ENCODE measurements at places on chromosomes 7 and 10. TPM values are rescaled to one million over a fixed set of nuclear protein-coding genes. Genes with fewer than 3 reads are reported as not detected.
A peak's percentile ranks its signal among the peaks of the same experiment; 100 is the strongest.

CYP51A1 gene
- 11.7 TPM for total RNA-seq

DNA sequence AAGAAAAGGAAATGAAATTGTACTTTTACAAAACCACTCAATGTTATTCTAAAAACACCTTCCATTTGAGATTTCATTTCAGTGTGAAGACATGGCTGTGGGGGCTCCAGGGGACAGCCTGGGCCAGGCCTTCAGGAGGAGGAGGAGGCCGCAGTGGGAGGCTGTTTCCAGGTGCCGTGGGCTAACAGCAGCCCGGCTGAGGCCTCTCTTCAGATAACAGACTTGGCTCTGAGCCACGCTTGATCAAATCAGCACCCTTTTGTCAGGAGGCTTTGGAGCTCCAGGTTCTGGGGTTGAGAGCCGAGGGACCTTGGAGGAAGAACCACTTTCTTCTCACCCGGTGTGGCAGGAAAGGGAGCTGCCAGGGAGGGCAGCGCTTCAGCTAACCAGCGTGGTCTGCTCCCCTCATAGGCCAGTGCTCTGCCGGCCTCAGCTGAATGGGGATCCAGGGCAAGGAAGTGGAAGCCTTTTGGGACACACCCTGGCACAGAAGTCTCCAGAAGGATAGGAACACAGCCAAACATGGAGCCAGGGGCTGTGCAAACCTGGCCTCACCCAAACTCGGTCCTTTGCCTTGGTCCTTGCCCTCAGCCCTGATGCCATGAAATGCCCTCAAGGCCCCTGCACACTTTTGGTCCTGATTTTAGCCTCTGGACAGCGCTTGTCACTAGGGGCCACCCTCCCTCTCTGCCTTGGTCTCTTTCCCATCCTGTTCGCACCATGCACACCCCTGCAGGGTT, 23.5 kb upstream of the CHST15 start:
- no peaks in the 10 kb centered on the region for H3K27me3 ChIP-seq
- H3K4me3 ChIP-seq: no peak overlapping the region
- no peak overlapping the region for H3K27ac ChIP-seq
- H3K36me3 ChIP-seq: no peaks in the 10 kb centered on the region
- DNase-seq: no peak

DNA sequence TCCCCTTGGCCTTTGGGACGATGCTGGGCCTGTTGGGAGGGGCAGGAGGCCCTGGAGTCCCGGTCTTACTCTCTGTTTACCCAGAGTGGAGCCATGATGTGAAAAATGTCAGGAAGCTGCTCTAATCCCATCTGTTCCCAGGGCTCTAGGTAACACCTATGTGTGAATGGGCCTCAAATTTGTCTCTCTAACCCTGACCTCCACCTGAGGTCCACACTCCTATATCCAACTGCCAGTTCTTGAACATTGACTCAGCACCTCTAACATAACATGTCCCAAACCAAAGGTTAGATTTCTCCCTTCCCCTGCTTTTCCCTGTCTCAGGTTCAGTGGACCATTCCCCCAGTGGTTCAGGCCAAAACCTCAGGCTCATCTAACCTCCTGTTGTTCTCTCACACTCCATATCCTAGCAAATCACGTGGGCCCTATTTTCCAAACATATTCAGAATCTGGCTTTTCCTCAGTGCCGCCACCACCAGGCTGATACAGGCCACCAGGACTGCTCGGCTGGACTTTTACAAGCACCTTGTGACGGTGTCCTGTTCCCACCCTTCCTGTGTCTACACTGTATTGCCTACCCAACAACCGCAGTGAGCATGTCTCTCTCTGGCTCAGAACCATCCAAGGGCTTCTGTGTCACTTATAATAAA, 130.6 kb downstream of the ATXN7L1 start:
- no peaks in the 10 kb centered on the region for H3K27me3 ChIP-seq
- no peak overlapping the region for H3K4me3 ChIP-seq
- DNase-seq: no peak
- H3K4me1 ChIP-seq: no peaks in the 10 kb centered on the region
- H3K36me3 ChIP-seq: no peaks in the 10 kb centered on the region

UCMA gene
- not detected for total RNA-seq

WNT2 gene
- total RNA-seq: not detected

LOXL4 gene
- 6.9 TPM for total RNA-seq

PHKG1 gene
- total RNA-seq: 211 TPM

DNA sequence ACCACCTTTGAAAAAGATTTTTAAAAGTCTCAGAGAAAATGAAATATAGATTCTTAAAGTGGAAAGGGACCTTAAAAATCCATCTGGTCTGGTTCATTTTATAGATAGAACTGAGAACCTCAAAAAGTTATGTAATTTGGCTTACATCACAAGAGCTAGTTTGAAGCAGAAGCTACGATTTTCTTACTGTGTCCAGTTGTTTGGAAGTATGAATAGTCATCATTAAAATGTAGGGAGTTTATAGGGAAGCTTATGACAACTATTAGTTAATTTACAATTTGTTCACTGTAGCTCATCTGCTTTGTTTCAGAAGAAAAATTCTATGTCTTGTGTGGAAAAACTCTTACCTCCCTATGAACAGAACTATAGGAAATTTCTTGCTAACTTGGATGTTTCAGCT, 26.9 kb downstream of the ZEB1 start:
- no peaks in the 10 kb centered on the region for H3K27me3 ChIP-seq
- DNase-seq: no peak
- H3K4me1 ChIP-seq: peaks cover 69% of the 10 kb centered on the region

RBP4 gene
- total RNA-seq: 7.9 TPM

ACHE gene
- 15.2 TPM for total RNA-seq

- no peaks in the 10 kb centered on the region for H3K27me3 ChIP-seq
- H3K4me3 ChIP-seq: no peak overlapping the region
Measured at GRCh38 chr7:28362812-28363211, 49.5 kb upstream of the CREB5 start.

VSTM2A gene
- not detected for total RNA-seq

DNA sequence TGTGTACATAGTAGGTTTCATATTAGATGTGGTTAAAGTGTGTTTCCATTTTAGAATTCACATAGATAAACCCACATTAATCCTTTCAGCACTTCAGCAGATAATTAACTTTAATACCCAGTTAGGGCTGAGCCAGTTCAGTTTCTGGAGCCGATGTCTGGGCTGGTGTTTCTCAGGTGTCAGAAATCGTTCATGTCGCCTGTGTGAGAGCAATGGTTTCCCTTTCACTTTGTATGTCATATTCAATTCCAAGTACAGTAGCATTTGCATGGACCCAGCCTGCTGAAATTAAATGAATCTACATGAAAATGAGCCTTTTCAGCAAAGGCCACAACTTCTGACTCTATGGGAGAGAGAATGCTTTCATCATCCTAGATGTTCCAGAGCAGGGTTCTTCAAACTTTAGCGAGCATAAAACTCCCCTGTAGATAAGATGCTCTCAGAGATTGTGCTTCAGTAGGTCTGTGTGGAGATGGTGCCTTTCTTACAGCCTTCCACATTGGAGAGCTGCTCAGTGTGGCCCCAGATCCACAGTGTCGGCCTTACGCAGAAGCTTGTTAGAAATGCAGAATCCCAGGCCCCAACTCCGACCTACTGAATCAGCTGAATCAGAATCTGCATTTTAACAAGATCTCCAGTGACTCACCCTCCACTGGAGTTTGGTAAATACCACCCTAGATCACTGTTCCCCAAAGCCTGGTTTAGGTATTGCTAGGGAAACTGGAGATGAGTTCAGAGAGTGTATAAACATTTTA, 19.6 kb downstream of the WIPF3 start:
- no peak for DNase-seq
- H3K27me3 ChIP-seq: no peaks in the 10 kb centered on the region
- peak overlapping the region; percentile 5 for H3K4me3 ChIP-seq
- peaks cover 16% of the 10 kb centered on the region for H3K4me1 ChIP-seq
- no peaks in the 10 kb centered on the region for H3K36me3 ChIP-seq

GRCh38 chr7:6232534-6232933, 39.9 kb downstream of the CYTH3 start:
- no peaks in the 10 kb centered on the region for H3K36me3 ChIP-seq
- H3K27me3 ChIP-seq: no peaks in the 10 kb centered on the region
- no peak overlapping the region for H3K27ac ChIP-seq
- H3K4me3 ChIP-seq: no peak overlapping the region
- DNase-seq: no peak

- no peaks in the 10 kb centered on the region for H3K36me3 ChIP-seq
- H3K4me1 ChIP-seq: peaks cover 33% of the 10 kb centered on the region
- DNase-seq: no peak
- H3K27me3 ChIP-seq: no peaks in the 10 kb centered on the region
Measured at GRCh38 chr10:114560144-114560543, 97.9 kb downstream of the ABLIM1 start.

Data from gastrocnemius medialis (tissue), 4 donors.